ENCODE measurements at places on chromosomes 7 and 10. TPM values are rescaled to one million over a fixed set of nuclear protein-coding genes. Genes with fewer than 3 reads are reported as not detected.

Gene PLPP4
- 0.27 TPM for total RNA-seq

Gene PRKCQ
- 0.24 TPM for total RNA-seq

Gene GLCCI1
- total RNA-seq = 5.1 TPM

Gene FRAT1
- 1.6 TPM for total RNA-seq

Gene WEE2
- total RNA-seq = not detected

Gene IMPDH1
- total RNA-seq = 22.2 TPM

Gene VENTX
- 0.40 TPM for total RNA-seq

Gene CALML3
- total RNA-seq = not detected

Gene NAT16
- total RNA-seq = not detected

Gene RBP3
- not detected for total RNA-seq

DNA sequence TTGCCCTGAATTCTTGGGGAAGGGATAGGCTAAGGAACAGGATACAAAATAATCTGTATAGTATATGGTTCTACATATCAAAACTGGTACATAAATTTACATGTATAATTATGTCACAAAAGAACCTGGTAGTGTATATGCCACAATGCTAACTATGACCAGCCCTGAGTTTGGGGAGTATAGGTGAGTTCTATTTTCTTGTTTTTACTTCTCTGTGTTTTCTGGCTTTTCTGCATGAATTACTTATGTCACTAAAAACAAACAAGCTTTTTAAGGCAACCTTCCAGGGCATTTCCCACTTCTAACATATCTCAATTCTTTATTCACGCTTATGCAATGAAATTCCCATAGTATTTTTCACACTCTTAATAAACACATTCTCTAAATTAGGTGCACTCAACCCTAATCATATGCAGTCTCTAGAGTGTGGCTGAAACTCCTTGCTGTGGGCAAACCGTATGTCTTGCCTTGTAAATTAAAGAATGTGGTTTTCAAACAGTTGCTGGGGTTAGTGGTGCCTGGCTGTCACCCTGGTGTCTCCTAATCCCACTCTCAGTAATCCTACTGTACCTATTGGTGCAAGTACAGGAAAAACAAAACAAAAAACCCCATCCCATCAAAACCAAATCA lies 14.0 kb upstream of the INSIG1 start:
- no peak for DNase-seq

GRCh38 chr10:60937784-60938654 lies 6.0 kb downstream of the RHOBTB1 start:
- no peak for DNase-seq

GRCh38 chr7:104299323-104299722 lies 29.1 kb upstream of the LHFPL3 start:
- DNase-seq = no peak

GRCh38 chr7:116392806-116393205 lies 106.7 kb upstream of the CAV2 start:
- no peak for DNase-seq

DNA sequence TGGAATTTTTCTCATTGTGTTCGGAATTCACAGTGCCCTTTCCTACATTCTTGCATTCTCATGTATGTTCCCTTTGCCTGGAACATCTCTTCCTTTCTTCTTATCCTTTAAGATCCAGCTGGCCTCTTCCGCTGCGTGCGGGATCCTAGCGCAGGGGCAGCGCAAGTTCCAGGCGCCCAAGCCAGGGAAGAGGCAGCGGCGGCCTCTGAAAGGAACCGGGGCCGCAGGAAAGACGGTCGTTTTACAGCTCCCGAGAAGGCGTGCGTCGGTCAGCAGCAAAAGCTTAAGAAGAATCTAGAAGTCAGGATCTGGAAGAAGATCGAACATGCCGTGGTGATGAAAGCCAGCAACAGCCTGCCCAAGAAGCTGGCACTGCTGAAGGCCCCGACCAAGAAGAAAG lies 28.0 kb downstream of the ADRA2A start:
- DNase-seq = peak; percentile 19

DNA sequence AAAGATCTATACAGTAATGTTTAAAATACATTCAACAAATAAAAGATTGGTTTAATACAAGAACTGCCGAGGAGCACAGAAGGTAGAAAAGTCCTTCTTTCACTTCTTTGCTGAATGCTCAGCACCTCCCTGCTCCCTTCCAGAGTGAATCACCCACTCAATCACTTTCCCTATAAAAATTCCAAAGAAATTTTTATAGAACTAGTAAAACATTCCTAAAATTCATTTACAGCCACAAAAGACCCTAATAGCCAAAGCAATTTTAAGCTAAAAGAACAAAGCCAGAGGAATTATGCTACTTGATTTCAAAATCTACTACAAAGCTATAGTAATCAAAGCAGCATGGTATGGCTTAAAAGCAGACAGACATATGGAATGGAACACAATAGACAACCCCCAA lies 320.9 kb downstream of the PCLO start:
- no peak for DNase-seq

GRCh38 chr7:12834782-12835181 lies 147.3 kb downstream of the ARL4A start:
- no peak for DNase-seq

DNA sequence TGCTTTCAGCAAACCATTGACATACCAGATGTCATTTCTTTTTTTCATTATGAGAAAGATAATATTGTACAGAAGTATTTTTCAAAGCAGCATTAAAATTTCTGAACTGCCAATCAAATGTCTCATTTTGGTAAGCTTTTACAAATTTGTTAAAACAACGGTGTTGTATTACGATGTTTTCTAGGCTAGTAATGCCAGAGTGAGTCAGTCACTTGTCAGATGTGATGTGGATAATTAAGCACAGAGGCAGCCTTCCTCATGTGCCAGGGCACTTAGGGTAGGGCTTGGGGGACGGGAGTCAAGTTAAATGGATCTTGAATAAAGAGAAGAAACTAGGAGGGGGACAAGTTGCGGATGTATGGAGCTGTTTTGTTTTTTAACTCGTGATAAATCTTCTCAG lies 10.1 kb downstream of the PSTK start:
- no peak for DNase-seq

DNA sequence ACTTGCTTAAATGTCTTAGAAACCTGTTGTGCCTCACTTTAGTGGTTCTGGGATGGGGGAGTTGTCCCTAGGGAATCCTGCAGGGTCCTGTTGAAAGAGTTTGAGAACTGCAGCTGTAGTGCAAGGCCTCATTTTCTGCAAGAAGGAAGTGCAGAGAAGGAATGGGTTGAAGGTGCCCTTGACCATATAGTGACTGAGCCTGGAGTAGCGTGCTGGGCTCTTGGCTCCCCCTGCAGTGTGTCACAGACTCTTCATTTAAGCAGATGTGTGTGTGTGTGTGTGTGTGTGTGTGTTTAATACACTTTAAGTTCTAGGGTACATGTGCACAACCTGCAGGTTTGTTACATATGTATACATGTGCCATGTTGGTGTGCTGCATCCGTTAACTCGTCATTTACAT lies 92.2 kb downstream of the GRK5 start:
- DNase-seq = no peak

DNA sequence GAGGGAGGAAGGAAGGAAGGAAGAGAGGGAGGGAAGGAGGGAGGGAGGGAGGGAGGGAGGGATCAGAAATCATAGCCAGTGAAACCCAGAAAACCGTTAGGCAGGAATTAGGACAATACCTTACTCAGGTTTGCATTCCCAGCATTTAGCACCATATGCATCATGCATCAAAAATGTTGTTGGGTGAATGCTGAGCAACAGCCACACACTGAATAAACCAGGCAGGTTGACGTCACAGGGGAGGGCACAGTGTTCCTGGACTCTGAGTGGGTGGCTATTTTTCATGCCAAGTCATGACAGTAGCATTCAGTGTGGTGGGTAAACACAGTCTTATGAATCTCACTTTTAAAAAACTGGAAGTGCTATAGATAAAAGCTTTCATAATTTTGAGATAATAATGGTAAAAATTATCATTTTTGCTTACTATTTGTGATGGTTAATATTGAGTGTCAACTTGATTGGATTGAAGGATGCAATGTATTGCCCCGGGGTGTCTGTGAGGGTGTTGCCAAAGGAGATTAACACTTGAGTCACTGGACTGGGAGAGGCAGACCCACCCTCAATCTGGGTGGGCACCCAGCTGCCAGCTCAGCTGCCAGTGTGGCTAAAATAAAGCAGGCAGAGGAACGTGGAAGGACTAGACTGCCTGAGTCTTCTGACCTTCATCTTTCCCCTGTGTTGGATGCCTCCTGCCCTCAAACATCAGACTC lies 199.1 kb upstream of the PRKCQ start:
- DNase-seq = no peak

DNA sequence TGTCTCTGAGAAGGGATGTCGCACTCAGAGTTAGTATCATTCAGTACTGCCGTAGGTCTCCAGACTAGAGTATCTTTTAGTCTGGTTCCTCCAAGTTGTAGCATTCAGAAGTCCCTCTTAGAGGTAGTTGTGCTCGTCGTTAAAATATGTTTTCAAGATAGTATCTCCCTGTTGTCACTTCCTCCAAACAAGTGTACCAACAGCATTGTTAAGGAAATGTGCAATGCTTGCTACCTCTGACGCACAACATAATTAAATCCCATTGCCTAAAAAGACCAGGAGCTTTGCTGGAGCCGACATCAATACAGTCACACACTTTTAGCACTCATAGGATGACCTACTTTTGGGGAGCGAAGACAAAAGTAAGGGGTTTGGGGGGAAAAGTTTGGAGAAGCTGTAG lies 80.0 kb upstream of the STK17A start:
- DNase-seq = no peak

- DNase-seq = peak; percentile 64
These were observed 329.2 kb upstream of the ZMIZ1 start for GRCh38 chr10:78739444-78740053.

GRCh38 chr10:12971001-12971788 lies 30.3 kb downstream of the CCDC3 start:
- DNase-seq = no peak

DNA sequence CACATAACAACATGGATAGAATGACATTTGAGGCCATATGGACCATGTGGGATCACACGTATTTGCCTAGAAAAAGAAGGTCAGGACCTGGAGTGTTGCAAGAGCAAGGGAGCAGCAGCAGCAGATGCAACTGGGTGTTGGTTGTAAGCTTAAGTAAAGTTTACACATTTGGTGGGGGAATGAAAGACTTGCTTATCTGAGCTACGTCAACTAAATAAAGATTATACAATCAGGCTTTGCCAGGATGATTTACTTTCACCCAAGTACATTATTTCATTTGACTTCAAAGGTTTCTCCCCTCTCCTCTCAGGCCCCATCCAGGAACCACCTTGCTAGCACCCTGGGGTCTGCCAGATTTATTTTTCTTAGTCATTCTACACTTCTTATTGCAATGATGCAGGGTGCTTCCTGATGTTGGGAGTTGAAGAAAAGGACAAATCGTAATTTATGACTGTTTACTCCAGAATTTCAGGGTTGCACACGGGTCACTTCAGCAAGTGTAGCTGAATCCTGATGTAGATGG lies 591.9 kb upstream of the IGFBP3 start:
- DNase-seq = no peak

- DNase-seq = no peak
These were observed 74.5 kb upstream of the SEMA3D start for GRCh38 chr7:85261336-85261735.

GRCh38 chr10:124651402-124651891 lies 92.7 kb downstream of the FAM53B start:
- no peak for DNase-seq

DNA sequence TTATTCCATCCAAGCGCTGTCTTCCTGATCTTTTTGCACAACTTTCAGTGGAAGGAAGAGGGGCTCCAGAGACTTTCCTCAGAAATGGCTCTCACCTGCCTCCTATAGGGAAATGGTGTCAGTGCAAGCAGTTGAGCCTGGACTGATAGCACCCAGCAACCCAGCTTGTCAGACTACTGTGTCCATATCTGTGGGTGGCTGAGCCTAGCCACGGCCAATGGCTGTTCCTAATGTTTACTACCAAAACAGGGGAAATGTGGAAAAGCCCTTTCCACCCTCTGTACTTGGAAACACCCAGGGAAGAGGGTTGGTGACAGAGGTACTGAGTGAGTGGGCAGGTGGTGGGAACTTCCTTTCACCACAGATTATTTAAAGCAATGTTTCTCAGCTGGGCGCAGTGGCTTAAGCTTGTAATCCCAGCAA lies 4.3 kb upstream of the YKT6 start:
- no peak for DNase-seq

DNA sequence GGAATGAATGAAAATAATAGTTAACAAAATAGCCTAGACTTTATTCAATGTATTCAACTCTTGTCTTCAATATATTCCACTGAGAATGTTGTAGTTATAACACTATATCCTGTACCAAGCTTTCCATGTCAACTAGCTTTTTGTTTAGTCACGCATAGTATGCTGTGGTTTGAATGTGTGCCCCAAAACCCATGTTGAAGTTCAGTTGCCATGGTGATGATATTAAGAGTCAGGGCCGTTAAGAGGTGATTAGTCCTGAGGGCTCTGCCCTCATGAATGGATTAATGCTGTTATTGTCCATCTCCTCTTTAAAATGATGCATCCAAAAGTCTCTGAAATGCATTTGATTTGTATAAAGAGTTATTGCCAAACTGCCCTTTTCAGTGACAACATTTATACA lies 887.6 kb downstream of the NRG3 start:
- DNase-seq = no peak

DNA sequence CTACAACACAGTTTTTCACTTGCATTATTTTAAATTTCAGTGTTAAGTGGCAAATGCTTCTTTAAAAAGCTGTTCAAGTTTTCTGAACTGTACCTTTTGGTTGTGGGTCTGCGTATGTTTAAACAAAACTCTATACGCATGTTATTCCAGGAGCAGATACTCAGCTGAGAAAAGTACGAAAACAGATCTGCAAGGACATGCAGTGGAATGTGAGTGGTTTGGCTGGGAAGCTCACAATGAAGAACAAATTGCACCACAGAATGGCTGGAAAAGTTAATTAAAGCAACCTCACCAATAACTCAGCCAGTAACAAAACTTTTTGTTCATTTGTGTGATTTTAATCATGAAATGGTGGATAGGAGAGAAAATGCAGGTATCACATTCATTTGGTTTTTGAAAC lies 17.6 kb downstream of the GLI3 start:
- DNase-seq = no peak

- no peak for DNase-seq
These were observed 27.4 kb upstream of the ATRNL1 start for GRCh38 chr10:115065801-115066200.

GRCh38 chr7:137120690-137121089 lies 222.8 kb downstream of the PTN start:
- DNase-seq = no peak

DNA sequence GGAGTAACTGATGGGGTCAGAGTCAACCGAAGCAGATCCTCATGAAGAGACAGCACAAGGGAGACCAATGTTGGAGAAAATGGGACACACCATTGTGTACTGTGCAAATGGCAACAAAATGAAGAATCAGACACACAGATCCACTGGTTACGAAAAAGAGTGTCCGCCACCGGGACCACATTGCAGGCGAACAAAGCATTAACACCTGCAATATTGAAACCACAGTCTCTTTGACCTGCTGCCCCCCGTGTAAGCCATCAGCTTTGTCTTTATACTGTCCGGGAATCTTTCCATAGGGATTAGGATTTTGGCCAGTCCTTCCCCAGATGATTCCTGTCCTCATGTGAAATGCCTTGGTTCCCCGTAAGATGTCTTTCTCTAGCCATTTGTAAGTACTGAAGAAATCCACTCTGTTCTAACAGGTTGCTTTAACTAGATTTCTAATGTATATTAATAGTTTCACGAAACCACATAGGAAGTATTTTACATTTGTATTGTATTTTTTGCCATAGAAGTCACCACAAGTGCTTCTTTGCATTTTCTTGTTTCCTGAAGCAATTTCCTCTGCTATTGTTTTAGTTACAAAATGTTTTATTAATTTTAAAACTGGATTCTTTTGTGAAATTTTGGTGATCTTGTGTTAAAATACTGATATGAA lies 140.8 kb upstream of the NFE2L3 start:
- DNase-seq = no peak
